ENCODE measurements at places on chromosomes 4 and X.

GRCh38 chr4:111693758-111694157 lies 451.5 kb upstream of the FAM241A start:
- no peak for DNase-seq

DNA sequence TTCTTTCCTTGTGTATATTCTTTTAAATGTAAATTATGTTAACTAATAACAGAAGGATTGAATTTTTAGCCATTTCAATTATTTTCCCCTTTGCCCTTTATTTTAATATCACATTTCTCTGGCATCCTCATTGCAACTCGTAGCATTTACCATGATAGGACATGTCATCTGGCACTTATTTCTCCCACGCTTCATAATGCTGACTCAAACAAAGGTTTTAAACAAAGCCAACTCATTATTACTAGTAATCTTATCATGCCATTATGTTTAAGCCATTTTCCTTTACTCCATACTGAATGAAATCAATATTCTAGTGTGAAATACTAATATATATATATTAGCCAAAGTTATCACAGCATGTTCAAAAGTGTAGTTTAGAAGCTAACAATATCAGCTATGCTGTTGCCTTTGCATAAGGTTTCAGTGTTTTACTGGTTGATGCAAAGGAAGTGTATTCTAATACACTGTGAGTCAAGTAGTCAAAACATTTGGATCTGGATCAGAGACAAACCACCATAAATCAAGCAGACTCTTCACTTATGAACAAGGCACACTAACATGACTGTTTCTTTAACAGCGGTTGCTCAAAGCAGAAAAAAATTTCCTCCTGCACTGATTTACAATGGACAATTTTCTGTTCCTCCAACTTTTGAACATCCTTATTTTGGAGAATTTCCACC lies 281.6 kb downstream of the SLC7A11 start:
- DNase-seq: no peak

DNA sequence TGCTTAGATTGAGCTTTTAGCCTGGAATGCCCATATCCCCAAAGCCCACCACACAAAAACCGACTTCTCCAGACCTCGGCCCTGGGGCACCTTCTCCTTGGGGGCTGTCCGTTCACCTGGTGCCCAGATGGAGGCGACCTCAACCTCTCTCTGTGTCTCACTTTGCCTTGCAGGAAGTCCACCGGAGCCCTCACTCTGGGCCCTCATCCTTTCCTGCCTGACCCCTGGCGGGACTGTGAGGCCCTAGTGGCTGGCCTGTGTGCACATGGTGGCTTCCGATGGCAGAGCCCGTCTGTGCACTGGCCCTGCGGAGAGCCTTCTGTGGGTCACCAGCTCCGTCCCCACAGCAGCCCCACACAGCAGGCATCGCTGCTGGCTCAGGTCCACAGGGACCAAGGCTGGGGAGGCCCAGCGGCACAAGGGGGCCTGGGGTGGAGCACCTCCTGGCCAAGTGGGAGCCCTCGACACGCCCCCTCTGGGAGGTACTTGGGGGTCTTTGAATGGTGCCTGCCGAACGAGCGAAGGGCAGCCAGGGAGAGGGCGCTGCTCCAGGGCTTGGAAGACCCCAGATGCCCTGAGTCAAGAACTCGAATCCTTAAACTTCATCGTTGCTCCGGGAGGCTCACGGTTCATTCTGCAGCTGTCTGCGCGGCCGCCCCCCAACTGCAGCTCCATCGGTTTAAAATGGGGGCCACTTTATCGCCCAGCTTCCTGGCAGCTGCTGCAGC lies 97.2 kb upstream of the ADRA2C start:
- no peak for DNase-seq

DNA sequence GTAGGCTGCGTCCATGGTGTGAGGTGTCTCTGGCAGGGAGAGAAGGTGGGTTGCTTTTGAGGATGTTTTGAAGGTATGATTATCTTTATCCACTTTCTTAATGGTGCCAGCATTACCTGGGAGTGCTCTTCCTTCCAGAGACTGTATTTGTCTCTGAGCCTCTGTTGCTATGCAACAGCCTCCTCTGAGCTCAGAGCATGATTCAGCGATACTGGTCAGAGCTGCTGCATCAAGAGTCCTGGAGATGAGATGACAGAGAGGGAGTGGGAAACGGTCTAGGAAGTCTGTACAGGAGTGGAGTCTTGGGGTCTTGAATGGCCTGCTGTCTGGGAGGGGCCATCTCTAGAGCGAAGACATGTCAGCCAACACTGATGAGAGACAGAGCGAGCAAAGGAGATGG lies 104.4 kb upstream of the RAB40AL start:
- DNase-seq: no peak

DNA sequence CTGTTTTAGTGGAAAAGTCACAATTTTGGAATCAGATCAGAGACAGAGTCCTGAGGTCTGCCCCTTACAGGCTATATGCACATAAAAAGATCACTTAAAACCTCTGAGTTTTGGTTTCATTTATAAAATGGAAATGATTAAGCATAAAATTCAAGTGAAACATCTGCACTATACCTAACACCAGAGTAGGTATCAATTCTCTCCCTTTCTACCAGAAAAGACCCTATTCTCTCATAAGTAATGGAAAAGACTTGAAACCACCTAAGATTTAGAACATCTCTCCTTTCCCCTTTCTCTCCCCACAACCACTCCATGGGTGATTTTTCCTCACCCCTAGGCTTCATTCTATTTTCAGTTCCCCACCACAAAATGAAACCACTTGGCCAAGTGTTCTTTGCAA lies 907 bp downstream of the LHFPL1 start:
- DNase-seq: no peak

- no peak for DNase-seq
These were observed 163.8 kb downstream of the ATRX start for GRCh38 chrX:77622233-77622632.

DNA sequence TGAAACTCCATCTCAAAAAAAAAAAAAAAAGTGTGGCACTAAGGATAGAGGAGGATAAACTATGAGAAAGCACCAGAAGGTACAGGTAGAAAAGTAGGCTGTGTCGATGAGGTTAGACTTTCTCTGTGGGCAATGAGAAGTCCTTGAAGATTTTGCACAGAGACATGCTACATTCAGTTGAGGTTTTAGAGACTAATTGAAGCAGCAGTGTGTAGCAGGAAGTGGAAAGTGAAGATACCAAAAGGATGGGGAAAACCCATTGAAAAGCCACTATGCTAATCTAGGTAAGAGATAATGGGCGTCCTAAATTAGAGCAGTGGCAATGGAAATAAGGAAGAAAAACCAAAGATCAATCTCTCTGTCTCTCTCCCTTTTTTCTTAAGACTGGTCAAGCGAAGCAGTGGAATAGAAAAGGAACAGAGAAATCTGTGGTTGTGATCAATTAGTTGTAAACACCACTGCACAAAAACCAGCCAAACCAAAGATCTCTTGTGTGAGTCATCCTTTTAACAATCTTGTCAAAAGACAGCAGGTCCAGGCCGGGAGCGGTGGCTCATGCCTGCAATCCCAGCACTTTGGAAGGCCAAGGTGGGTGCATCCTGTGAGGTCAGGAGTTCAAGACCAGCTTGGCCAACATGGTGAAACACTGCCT lies 3.5 kb downstream of the SPINK2 start:
- DNase-seq: peak; percentile 40

DNA sequence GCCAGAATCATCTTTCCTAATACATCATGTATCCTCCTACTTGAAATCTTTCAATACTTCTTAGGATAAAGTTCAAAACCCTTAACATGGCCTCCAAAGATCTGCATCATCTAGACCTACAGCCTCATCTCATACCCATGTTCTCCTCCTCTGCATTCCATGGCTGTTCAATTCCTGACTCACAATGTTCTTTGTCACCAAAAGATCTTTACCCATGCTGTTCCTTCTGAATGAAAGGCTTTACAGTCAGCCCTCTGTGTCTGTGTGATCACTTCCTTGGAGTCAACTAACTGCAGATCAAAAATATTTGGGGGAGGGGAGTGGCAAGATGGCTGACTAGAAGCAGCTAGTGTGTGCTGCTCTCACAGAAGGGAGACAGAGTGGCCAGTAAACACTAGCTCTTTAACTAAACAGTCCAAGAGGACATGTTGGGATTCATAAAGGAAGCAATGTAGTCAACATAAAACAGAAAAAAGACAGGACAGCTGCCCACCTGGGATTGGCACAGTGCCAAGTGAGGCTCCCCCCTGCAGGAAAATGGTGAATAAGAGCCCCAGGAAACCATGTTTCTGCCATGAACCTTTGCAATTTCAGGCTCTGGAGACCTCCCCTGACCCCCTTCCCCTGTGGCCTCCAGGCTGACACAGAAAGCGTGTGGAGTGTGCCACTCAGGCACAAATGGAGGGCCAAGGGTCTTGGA lies 31.9 kb downstream of the CBR4 start:
- DNase-seq: no peak

DNA sequence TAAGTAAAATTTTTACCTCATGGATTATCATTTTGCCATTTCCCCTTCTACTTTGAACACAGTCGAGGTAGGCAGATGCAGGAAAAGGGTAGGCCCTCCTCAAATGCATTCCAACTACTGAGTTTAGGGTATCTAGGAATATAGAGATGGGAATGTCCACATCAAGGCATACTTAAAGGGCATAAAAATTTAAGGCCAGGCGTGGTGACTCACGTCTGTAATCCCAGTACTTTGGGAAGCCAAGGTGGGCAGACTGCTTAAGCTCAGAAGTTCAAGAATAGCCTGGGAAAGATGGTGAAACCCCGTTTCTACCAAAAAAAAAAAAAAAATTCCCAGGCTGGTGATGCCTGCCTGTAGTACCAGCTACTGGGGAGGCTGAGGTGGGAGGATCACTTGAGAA lies 146.5 kb downstream of the PDGFC start:
- no peak for DNase-seq

DNA sequence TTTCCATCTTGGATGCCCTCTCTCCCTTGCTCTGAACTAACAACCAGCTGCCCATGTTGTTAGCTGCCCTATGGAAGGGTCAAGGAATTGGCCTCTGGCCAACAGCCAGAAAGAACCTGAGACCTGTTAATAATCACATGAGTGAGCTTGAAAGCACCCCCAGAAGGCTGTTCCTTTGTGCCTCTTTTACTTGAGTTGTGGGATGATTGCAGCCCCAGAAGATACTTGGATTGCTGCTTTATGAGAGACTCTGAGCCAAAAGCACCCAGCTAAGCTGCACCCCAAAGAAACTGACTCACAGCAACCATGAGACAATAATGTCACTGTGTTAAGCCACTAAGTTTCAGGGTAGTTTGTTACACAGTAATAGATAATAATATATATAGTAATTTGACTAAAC lies 73.3 kb downstream of the FRYL start:
- DNase-seq: no peak

DNA sequence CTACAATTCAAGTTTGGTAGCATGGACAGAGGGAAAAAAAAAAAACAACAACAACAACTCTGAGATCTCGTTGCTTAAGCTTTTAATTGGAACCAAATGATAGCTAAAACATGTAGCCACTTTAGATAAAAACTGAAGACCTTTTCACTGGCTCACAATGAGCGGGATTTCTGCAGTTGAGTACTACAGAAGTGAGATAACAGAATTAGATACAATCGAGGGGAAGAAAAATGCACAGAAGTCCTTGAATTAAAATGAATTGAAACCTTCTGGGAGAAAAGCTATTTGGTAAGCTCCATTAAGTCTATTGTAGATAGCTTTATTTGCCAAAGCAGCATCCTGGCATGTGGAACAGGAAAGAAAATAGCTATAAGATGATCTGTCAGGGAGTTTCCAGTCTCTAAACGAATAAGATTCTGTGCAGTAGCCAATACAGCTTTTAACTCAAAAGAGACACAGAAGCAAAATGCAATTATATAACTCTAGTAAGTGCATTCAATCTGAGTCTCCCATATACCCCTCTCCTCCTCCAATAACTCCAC lies 248.5 kb downstream of the ENOX2 start:
- no peak for DNase-seq

GRCh38 chr4:66059136-66059535 lies 388.8 kb upstream of the EPHA5 start:
- DNase-seq: no peak

DNA sequence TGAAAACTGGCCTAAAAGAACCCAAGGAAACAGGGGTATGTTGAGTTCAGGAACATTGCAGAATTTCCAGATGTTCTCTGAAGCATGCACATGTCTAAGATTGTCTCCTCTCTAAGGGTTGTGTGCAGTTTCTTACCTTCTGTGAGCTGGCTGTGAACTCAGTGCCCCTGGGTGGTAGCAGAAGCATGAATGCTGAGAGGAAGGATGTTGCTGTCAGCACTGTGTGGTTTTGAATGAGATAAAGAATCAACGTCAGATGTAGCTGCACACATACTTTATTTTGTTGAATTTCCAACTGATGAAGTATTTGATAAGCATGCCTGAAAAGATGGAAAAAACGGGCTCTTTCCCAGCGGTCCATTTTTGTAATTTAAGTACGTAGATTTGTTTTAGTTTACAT lies 23.8 kb upstream of the CD38 start:
- DNase-seq: no peak

GRCh38 chrX:13001097-13001496 lies 26.2 kb downstream of the TMSB4X start:
- DNase-seq: no peak

- no peak for DNase-seq
These were observed 272.1 kb downstream of the RAPGEF2 start for GRCh38 chr4:159374749-159375530.

DNA sequence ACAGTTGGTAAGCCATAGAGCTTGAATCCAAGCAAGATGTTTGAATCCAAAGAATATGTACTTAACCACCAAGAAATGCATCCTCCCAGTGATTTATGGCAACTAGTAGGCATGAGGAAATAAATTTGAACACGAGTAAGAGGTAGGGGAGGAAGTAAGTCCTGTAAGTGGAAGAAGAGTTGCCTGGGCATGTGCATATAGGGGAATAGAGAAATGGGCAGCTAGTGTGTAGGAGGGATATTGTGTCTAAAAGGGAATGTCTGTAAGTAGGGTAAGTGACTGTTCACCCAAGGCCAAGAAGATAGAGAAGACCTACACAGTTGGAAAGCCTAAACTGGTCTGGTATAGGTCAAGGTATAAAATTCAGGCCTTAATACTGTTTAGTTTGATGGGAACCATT lies 4.6 kb downstream of the SH3BGRL start:
- DNase-seq: no peak

DNA sequence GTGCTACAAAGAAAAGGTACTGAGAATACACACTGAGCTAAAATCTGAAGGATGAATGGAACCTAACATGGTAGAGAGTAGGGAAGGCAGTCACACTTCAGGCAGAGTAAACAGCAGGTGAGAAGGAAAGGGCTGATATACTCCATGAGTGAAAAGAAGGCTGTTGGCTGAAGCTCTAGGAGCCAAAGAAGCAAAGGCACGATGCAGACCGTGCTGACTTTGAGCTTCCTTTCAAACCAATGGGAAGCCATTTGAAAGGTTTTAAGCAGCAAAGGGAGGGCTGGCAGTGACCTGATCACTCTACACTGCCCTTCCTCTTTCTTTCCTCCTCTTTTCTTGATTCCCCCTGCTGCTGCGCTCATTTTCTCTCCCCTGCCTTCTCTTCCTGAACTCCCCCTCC lies 66.4 kb downstream of the TMEM154 start:
- no peak for DNase-seq

Measured in GM19239 (cell line).